ENCODE measurements at places on chromosomes 1 and 21.

GRCh38 chr1:113399062-113399583 lies 8.8 kb downstream of the MAGI3 start:
- no peak for DNase-seq

DNA sequence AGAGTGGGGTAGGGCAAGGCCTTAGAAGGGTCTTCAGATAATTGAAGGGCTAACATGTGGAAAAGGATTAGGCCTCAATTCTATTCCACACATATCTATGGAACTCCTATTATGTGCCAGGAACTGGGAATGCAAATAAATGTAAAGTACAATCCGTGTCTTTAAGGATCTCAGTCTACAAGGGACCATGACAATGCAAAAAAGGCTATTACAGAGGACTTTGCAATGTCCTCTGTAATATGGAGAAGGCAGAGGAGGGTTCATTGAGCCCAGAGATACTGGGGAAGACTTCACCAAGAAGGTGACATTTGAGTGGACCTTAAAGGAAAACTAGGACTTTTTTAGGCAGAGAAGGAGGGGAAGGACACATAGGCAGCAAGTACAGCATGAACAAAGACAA lies 4.5 kb upstream of the SCMH1 start:
- DNase-seq = no peak

- no peak for DNase-seq
These were observed 135.0 kb upstream of the KCNE2 start for GRCh38 chr21:34228792-34229191.

GRCh38 chr21:45248301-45248892 lies 39.3 kb downstream of the POFUT2 start:
- DNase-seq = no peak

GRCh38 chr1:167509587-167509986 lies 8.7 kb downstream of the CD247 start:
- no peak for DNase-seq

- DNase-seq = no peak
These were observed 430 bp downstream of the FBXO2 start for GRCh38 chr1:11653861-11654136.
